Right renal pelvis (tissue), 4 donors: ENCODE measurements at places on chromosomes 13 and 19.

- DNase-seq: no peak
Measured at GRCh38 chr13:113907635-113908617, 44.0 kb upstream of the GAS6 start.

DNA sequence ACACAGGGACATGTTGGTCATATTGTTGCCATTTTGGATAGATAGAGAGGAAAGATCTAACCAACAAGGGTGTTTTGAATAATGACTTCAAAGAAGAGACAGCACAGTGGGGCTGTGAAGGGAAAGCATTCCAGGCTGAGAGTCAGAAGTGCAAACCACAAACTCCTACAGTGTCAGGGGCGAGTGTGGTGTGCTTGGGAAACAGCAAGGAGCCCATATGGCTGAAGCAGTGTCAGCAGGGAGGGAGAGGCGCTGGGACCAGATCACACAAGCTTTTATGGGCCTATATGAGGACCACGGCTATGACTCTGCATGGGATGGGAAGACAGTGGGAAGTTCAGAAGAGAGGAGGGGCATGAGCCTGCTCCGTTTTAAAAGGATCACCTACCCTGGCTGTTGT lies 166.4 kb downstream of the MYO16 start:
- no peak for DNase-seq

DNA sequence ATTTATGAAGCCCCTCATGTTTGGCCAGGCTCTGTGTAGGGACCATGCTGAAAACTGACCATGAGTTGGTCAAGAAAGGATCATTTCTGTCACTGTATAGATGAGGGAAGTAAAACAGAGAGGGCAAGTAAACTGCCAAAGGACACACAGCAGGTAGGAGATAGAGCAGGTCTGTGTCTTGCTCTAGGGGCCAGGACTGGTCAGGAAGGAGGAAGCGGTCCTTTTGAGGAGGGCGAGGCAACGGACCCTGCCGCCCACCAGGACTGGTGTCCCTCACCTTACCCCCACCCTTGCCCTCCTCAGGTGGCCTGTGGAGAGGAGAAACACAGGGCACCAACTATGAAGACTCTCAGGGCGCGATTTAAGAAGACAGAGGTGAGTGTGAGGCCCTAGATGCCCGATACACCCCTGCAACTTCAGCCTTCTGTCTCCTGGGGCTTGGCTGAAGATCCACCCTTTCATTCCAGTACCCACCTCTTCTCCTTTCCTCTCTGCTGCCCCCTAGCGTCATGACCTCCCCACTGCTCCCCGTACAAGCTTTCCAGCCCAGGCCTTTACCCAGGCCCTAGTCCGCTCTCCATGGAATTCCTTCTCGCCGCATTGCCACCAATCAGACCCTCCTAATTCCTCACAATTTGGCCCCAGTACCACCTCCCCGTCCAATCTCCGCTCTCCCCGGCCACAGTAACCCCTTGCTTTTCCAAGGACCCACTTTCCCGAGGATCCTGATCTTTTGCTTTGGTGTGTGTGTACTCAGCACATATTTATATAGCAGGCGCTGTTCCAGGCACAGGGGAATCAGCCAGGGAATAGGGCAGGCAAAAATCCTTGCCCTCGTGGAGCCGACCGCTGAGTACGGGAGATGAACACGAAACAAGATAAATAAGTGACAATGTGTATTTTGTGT lies 3.9 kb downstream of the ANKRD24 start:
- no peak for DNase-seq

DNA sequence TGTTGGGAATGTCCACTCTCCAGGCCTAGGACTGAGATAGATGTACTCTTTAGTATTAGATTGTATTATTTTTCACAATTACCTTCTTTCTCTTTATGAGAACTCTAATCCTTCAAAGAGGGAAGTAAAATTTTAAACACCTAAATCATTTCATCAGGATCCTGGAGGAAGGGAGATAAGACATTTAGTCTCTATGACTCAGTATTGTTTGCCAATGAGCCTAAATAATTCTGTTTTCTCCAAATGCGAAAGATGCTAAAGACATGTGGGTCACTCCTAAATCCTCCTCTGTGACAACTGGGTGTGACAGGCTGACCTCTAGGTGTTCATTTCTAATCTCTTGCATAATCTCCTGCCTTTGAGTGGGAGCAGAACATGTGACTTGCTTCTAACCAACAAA lies 1736.6 kb upstream of the MIR17HG start:
- DNase-seq: no peak

DNA sequence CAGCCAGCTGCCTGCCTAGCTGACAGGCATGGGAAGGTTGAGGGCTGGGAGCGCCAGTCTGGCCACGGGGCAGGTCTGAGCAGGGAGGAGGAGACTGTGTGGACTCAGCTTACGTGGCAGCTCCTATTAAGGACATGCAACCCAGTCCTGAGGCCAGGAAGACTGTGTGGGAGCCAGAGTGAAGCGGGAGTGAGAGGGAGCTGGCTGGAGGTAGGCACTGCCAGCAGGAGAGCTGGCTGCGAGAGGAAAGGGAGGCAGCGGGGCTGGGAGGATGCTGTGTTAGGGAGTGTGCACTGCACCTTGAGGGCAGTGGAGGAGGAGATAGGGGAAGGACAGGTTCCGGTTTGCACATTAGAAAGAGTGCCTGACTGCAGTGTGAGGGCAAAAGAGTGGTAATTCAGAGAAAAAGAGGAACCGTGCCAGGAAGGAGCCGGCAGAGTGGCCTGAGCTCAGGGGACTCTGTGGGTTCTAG lies 99.2 kb downstream of the SLC7A1 start:
- DNase-seq: no peak

GRCh38 chr13:61695147-61695546 lies 279.5 kb upstream of the PCDH20 start:
- DNase-seq: no peak

- no peak for DNase-seq
Measured at GRCh38 chr13:61905054-61905453, 489.4 kb upstream of the PCDH20 start.

- DNase-seq: peak; percentile 53
Measured at GRCh38 chr19:29714953-29715700, at the start of gene C19orf12. TSS of gene C19orf12 (minus strand) at chr19:29715261. CDS start at chr19:29708413, 6,848 bp downstream.

- DNase-seq: no peak
Measured at GRCh38 chr19:42816894-42817293, 51.4 kb upstream of the PSG8 start.

- no peak for DNase-seq
Measured at GRCh38 chr13:75400775-75401174, 81.2 kb downstream of the TBC1D4 start.

DNA sequence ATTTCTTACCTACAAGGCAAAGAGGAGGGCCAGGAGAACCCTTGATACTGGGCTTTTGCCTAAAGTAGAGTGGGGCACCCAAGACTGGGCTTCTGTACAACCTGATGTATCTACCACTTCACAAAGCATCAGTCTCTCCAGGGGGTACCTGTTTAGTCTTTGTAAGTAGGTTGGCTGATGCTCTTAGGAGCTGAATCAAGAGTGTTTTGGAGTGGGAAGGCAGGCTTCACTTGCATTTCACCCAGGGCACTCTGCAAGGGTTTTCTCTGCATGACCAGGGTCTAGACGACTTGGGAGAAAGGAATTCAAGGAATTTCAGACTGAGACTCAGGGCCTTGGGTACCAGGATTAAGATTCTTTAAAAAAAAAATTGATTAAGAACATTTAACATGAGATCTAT lies 361.5 kb downstream of the RFC3 start:
- no peak for DNase-seq

GRCh38 chr13:79398127-79398526 lies 7.9 kb downstream of the RBM26 start:
- no peak for DNase-seq

- no peak for DNase-seq
Measured at GRCh38 chr19:33066543-33066942, 1.9 kb upstream of the RHPN2 start.

DNA sequence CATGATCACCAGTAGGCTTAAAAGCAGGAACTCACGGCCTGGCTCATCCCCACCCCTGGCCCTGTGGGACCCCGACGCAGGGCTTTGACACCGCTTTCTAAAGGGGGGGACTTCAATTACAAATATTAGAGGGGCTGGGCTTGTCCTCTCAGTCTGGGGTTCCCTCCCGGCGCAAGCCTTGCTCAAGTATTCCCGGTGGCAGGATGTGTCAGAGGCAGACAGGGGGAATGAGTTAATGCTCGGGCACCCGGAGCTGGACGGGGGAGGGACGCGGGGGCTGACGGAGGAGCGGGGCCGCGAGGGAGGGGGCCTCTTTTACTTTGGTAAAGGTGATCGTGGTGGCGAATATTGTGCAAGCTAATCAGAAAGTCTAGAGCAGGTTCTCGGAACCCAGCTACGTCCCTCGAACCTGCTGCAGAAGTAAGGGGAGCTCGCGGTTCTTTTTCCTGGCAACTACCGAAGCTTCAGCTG lies 1.1 kb downstream of the FGF14 start:
- DNase-seq: no peak

DNA sequence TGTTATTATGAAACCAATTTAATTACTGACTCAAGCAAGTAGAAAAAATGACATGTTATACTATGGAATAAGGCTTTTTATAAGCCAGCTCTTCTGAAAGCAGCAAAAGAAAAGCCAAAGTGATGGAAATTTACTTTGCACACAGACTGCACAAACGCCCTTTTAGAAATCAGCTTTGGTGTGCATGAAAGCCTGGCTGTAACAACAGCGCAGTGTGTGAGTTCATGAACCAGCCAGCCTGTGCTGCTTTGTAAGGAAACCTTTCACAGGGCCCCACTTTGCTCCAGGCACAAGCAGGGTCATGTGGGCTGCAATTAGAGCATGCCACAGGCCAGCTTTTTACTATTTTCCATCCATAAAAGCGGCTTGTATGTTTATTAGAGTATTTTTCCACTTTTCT lies 13.6 kb upstream of the IFT88 start:
- no peak for DNase-seq

- DNase-seq: peak; percentile 35
Measured at GRCh38 chr13:111474136-111475002, 153.9 kb downstream of the TEX29 start.

DNA sequence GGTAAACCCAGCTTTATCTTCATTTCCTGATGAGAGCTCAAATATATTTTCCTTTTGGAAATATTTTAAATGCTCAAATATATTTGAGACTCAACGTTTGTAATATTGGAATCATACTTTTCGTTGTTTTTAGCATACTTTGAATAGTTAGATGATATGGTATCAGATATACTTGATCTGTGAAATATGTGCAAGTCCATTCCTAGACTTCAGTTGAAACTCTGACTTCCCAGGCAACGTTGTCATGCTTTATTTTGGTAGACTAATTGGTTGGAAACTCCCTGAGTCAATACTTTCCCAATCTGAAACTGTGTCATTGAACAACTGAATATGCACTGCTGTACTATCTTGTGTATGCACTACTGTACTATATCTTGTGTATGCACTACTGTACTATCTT lies 378.5 kb downstream of the MYO16 start:
- no peak for DNase-seq

- DNase-seq: no peak
Measured at GRCh38 chr19:51704626-51705025, 11.5 kb downstream of the SPACA6 start.

- DNase-seq: no peak
Measured at GRCh38 chr19:46803555-46803954, 15.2 kb upstream of the SLC1A5 start.

DNA sequence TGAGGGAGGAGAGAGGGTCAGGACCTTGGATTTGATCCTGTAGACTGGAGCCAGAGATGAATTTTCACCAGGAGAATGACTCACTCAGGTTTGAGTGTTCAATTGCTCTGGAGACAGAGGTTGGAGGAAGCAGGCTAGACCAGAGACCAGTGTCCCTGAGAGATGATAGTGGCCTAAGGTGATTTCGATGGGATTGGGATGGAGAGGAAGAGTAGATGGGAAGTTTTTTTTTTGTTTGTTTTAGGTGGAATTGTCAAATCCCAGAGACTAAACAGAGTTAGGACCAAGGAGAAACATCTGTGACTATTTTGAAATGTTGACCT lies 2.3 kb downstream of the CEBPG start:
- no peak for DNase-seq

- no peak for DNase-seq
Measured at GRCh38 chr19:15829786-15830185, 14.3 kb upstream of the OR10H1 start.

DNA sequence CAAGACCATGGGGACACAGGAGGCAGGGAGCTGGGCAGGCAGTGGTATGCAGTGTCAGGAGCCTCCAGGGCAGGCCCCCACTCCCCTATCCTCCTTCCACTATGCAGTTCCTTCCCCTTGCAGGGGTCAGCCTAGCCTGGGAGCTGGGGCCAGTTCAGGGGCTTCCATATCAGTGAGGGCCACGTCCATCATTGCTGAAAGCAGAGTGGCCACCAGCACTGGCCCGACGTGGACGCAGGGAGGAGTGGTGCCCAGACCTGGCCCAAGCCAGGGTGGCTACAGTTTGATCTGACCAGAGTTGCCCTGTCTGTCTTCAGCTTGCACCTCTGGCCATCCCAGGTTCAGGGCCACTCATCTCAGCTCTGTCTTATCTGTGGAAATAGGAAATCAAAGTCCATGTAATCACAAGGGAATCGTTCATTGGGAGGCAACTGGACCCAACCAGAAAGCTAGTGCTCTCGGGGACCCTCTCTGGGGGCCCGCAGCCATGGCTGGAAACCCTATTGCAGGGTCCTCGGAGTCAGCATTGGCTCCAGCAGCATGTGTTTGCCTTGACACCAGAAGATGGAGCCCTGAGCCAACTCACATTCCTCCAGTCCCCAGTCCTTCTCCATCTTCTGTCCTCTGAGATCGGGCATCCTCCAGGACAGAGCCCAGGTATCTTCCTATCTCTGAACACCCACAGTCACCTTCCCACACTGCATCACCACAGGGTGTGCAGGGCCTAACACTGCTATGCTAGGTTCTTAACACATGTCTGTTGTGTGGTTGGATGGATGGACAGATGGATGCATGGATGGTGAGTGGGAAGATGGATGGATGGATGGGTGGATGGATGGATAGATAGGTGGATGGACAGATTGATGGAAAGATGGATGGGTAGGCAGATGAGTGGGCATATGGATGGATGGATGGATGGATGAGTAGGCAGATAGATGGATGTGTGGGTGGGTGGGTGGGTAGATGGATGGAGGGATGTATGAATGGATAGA lies 75.7 kb upstream of the KCTD15 start:
- DNase-seq: no peak

DNA sequence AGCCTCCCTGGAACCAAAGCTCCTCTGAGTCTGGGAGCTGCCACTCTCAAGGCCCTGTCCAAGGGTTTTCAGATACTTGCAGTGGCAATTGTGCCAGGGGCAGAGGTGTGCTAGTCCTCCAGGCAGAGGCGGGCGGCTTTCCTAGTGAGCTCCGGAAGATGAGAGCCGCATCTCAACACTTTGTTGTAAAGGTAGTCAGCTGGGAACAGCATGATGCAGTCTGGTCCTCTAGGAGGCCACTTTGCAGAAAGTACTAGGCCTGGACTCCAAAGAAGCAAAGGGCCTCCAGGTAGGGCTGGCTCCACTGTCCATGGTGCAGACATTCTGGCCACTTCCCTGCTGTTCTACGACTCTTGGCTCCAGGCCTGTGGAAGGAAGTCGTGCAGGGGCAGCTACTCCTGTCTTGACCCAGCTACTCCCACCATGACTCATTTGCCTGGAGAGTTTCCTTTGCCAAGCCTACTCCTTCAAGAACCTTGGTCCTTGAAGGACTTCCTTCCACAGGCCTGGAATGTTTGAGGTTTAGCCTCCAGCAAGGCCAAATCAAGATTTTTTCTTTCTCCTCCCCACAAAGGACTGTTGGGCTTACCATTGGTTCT lies 9.9 kb upstream of the ZNF536 start:
- no peak for DNase-seq

- DNase-seq: no peak
Measured at GRCh38 chr19:16111909-16112752, 442 bp downstream of the RAB8A start.

GRCh38 chr13:95471960-95472359 lies 80.6 kb upstream of the CLDN10 start:
- DNase-seq: no peak
